ENCODE measurements at places on chromosomes 7 and 10.

GRCh38 chr7:149625947-149626392 lies 128.4 kb upstream of the ZNF746 start:
- no peak for DNase-seq

- DNase-seq, result no peak
These were observed 202.1 kb downstream of the ATRNL1 start for GRCh38 chr10:115295213-115295805.

- DNase-seq, result peak; percentile 21
These were observed 356.6 kb downstream of the BBS9 start for GRCh38 chr7:33485747-33486493.

GRCh38 chr7:139358541-139359365 lies 941 bp upstream of the LUC7L2 start:
- peak; percentile 18 for DNase-seq

DNA sequence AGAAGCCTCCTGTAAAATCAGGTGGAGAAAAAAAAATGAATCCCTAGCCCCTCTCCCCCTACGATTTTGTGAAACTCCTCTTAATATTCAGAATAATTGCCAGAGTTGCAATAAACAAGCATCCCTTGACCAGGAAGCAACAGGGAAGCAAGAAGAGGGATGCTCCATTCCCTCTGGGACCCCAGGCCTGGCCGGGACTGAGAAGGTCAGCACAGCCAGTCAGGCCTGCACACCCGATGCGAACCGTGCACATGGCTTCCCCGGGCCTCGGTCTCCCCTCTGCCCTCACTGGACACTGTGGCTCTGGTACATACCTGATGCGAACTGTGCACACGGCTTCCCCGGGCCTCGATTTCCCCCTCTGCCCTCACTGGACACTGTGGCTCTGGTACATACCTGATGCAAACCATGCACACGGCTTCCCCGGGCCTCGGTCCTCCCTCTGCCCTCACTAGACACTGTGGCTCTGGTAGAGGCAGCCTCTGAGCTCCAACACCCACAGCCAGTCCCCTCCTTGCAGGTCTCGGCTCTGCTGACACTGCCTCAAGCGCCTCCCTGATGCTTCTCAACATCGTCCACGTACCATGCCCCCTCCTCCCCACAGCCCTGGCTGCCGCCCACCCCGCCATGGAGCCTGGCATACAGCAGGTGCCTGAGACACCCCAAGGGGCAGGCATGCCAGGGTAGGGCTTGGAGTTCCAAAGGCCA lies 138.6 kb downstream of the DIP2C start:
- DNase-seq, result no peak

- no peak for DNase-seq
These were observed 35.6 kb upstream of the CNPY1 start for GRCh38 chr7:155581954-155582353.

DNA sequence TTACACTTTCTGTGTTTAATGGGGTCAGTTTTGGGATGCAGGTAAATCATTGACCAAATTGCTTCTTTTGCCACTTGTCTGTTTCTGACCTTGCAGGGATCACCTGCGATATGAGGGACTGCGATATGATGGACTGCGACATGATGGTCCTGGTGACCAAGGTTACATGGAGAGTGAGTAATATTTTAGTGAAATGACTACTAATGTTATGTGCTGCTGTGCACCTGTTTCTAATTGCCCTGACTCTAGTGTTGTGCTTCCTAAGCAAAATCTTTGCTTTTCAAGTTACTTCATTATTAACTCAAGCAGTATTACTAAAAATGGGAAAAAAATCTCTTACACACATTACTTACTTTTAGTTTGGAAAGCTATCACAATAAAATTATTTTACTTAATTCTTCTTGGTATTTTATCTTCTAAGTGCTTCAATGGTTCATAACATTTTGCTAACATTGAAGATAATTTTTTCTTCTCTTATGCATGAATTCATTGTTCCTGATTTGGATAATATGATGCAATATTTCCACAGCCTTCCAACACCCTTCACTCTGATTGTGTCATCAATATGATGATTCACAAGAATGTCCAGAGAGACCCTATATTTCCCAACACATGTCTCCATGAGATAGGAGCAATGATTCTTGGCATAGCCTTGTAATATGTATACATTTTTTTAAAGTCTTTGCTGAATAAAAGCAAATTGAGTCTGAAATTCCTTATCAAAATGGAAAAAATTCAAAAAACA lies 306.2 kb upstream of the AKR1E2 start:
- no peak for DNase-seq

GRCh38 chr7:119571666-119572065 lies 701.3 kb upstream of the KCND2 start:
- no peak for DNase-seq

GRCh38 chr10:3067118-3067858 lies at the start of gene PFKP:
TSS of gene PFKP (plus strand) at chr10:3067548. CDS start at chr10:3067596, 48 bp downstream.
- DNase-seq, result no peak

DNA sequence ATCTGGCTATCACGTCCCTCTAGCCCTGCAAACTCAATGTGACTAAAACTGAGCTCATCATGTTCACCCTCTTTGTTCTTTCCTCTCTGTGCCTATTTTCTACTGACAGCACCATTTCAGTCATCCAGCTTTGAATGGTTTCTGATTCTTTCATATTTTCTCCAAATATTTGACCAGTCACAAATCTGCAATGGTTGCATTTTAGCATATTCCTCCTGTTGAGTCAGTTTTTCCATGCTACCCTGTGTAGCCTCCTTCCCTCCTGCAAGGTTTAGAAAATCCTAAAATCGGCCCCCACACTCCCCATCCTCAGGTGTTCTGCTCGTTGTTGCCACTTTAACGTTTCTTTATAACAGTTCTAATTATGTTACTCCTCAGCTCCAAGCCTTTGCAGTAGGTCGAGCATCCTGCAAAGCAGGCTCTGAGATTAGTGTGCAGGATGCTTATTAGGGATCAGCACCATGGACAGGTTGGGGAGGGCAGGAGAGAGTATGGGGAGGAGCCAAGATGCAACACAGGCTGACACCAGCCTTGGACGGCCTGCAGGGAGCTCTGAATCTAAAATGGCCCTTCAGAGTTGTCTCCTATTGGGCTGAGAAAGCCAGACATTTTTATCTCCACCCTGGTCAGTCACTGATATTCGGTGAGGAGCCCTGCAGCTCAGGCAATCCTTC lies 531.0 kb upstream of the COBL start:
- DNase-seq, result no peak

Measured in putamen (tissue), 1 donor.